Fibroblast of villous mesenchyme (primary cell): ENCODE measurements at places on chromosomes 4 and X. TPM values are rescaled to one million over a fixed set of nuclear protein-coding genes. Genes with fewer than 3 reads are reported as not detected.

AFM gene
- total RNA-seq: not detected in 2 replicates

AFF1 gene
- total RNA-seq: 19.0 and 34.1 TPM in 2 replicates

PLAC8 gene
- total RNA-seq: 1.3 TPM in 1 of 2 replicates, not detected in the other

DACH2 gene
- total RNA-seq: under 0.01 and 0.32 TPM in 2 replicates

NSG1 gene
- total RNA-seq: 0.32 and 0.86 TPM in 2 replicates

BEND2 gene
- not detected in 2 replicates for total RNA-seq

PABPC1L2A gene
- not detected in 2 replicates for total RNA-seq

CXCL11 gene
- not detected in 2 replicates for total RNA-seq

PITX2 gene
- 7.8 and 25.4 TPM in 2 replicates for total RNA-seq

IQCM gene
- not detected in 2 replicates for total RNA-seq

SSX4 gene
- total RNA-seq: not detected in 2 replicates

SPANXA1 gene
- total RNA-seq: not detected in 2 replicates

TXK gene
- 0.64 and 0.86 TPM in 2 replicates for total RNA-seq

POU4F2 gene
- not detected in 2 replicates for total RNA-seq

REPS2 gene
- 0.32 and 0.43 TPM in 2 replicates for total RNA-seq

AWAT2 gene
- total RNA-seq: not detected in 2 replicates

ADAMTS3 gene
- total RNA-seq: 2.6 and 3.0 TPM in 2 replicates

TSPAN6 gene
- total RNA-seq: 30.0 and 44.5 TPM in 2 replicates

TEX28 gene
- total RNA-seq: not detected in 2 replicates

SLC4A4 gene
- total RNA-seq: 12.5 and 13.5 TPM in 2 replicates

FRAS1 gene
- 0.97 and 1.3 TPM in 2 replicates for total RNA-seq

VSIG4 gene
- not detected in 2 replicates for total RNA-seq

MAMLD1 gene
- 0.86 and 1.3 TPM in 2 replicates for total RNA-seq

HAND2 gene
- total RNA-seq: 45.4 and 71.7 TPM in 2 replicates

FDCSP gene
- not detected in 2 replicates for total RNA-seq

PIGA gene
- 7.1 and 9.9 TPM in 2 replicates for total RNA-seq

HSFX1 gene
- total RNA-seq: 0.43 and 0.64 TPM in 2 replicates

OTUD6A gene
- not detected in 2 replicates for total RNA-seq

ANXA3 gene
- 27.4 and 50.1 TPM in 2 replicates for total RNA-seq
